ENCODE measurements at places on chromosomes 1 and 21.

GRCh38 chr1:86388777-86389176, 7.3 kb downstream of the ODF2L start:
- no peak for DNase-seq

GRCh38 chr1:55970526-55971110, 608.7 kb downstream of the PLPP3 start:
- DNase-seq = no peak

GRCh38 chr1:37825506-37825905, 17.5 kb upstream of the YRDC start:
- no peak for DNase-seq

DNA sequence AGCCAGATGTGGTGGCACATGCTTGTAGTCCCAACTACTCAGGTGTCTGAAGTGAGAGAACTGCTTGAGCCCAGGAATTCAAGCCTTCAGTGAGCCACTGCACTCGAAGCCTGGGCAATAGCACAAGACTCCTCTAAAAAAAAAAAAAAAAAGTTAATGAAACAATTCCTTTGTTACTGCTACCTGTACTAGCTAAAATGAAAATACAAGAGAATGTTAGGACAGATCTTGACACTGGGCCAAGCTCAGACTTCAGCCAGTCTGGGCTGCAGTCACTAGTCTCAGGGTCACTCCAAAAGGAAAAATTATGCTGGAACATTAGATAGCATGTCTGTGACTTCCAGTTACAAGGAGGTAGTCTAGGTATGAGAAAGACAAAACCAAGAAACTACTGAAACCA, 56.5 kb downstream of the TRIM33 start:
- DNase-seq = no peak

GRCh38 chr1:116762781-116763115, 8.5 kb downstream of the CD2 start:
- DNase-seq = no peak

DNA sequence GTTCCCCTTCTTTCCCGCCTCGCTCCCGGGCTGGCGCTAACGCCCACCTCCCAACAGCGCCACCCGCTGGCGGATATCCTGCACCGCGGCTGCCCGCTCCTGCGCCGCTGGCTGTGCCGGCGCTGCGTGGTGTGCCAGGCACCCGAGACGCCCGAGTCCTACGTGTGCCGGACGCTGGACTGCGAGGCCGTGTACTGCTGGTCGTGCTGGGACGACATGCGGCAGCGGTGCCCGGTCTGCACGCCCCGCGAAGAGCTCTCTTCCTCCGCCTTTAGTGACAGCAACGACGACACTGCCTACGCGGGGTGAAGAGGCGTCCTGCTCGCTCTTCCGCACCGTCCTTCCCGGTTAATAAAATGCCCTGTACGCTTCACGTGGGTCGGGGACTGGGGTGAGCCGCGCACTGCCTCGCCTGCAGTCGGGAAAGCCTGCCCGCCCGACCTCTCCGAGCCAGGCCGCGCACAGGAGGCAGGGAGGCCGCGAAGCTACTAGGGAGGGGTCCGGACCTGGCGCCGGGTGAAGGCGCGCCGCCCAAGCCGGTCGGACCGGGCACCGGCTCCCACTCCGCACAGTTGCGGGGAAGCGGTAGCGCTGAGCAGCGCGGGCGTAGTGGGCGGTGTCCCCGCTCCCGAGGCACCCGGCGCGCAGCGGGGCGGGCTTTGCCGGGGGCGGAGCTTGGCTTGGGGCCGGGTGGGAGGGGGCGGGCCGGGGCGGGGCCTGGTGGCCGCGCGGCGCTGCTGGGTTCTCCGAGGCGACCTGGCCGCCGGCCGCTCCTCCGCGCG, at the start of gene ADAM15:
ADAM15 (plus strand) TSS at position 757 of the 782 bp plus-strand sequence. CDS start 71 bp downstream, outside the sequence.
- peak; percentile 83 for DNase-seq

- no peak for DNase-seq
These were observed 53.5 kb downstream of the LDLRAD2 start for GRCh38 chr1:21865609-21865942.

DNA sequence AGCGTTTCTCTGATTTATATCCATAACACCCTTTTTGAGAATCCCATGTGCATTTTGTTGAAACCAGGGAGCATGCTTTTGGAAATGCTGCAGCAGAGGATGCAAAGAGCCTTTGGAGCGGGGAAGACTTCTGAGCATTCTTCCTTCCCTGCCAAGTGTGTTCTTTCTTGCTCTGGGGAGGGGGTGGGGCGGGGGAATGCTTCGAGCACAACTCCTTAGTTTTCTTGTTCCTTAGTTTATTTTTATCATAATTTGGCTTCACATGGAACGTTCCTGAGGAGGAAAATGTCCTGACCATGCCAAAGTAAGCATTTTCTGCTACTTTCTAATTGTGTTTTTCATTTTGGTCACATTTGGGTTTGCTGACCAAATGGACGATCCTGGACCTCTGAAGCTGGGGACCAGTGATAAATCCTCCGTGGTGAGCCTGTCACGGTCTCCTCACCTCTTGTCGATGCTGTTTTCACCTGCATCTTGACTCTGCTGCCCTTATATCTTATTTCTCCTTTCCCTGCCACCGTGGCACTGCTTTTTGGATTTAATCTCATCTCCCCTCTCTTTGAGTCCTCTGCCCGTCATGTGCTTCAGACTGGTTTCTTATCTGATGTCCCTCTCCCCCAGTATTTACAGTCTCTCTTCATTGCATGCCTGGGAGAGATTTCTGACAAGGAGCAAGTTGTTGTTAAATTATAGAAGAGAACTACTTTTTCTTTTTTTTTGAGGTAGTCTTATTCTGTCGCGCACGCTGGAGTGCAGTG, 2.4 kb downstream of the CTPS1 start:
- DNase-seq = no peak

DNA sequence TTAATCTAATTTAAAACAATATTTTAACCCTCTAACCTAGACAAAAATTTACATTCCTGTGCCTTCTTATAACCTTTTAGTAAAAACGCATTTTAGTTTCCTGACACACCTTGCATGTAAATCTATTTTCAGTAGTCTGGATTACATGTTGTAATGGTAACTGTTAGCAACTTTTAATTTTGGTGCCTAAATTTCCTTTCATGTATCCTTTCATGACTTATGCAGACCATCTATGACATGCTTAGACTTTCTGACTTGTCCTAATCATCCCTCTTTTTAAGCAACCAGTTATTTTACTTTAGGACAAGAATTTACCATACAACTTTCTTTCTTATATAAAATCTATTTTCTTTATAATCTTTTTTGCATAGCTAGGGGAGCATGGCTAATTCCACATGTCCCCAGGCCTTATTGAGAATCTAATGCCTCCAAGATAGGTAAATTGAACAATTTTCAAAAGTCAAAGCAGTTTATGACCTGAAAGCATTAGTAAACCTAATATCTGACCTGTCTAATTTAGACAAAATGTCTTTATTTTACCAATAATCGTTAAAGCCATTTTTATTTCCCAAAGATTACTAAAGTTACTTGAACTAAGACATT, 57.5 kb upstream of the IL12RB2 start:
- DNase-seq = no peak

- no peak for DNase-seq
These were observed 2.2 kb downstream of the LRRC52 start for GRCh38 chr1:165545974-165546373.

DNA sequence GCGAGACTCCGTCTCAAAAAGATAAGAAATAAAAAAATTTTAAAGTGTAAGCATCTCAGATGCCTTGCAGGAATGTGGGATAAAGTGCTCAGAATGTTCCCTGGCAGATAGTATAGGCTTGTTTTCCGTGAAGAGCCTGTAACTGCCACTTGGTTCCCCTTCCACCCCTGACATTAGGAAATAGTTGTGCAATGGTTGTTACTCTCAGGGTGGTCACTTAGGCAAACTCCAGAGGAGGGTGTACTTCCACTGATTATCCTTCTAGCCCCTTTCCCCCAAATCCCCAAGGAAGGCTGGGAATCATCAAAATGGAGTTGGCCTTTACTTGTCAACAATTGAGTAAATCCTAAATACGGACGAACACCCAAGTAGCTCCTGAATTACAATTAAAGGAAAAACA, 10.4 kb downstream of the RPL11 start:
- DNase-seq = no peak

- no peak for DNase-seq
These were observed 148.7 kb downstream of the PGBD5 start for GRCh38 chr1:230277201-230278025.

DNA sequence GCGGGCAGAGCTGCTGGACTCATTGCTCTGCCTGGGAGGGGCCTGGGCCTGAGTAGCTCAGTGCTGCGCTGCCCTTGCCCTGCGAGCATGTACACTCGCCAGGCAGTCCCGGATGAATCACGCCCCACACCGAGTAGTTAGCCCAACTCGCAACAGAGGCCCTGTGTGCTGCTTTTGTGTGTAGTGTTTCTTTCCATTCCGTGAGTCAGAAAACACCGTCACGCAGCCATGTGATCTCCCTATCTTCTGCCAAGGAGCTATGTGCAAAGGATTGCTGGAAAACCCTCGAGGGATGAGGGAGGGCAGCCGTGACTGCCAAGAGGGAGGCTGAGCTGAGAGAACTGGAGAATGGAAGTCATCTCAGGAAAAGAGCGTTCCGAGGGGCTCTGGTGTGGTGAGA, 37.3 kb downstream of the NENF start:
- no peak for DNase-seq

- no peak for DNase-seq
These were observed 62.2 kb downstream of the OBSCN start for GRCh38 chr1:228270032-228270431.

GRCh38 chr21:45257673-45258341, 29.9 kb downstream of the POFUT2 start:
- no peak for DNase-seq

DNA sequence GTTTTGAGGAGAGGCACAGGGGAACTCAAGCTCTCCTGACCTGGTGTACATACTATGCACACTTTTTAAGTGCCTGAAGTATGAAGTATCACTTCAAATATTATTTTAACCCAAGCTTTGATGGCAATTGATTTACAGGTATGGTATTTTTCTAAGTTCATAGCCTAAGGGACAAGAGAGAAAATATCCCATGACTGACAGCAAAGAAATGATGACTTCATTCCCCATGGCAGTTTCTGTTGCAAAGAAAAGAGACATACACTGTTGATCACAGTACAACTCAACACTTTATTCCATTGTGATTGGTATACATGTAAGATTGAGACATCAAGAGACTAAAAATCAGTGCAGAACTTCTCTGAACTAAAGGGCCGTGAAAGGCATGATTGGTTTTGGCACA, 41.8 kb upstream of the BCL10 start:
- DNase-seq = no peak

GRCh38 chr1:66090859-66091457, 298.3 kb downstream of the PDE4B start:
- DNase-seq = no peak

- no peak for DNase-seq
These were observed 31.4 kb downstream of the B3GALT5 start for GRCh38 chr21:39644062-39644560.

DNA sequence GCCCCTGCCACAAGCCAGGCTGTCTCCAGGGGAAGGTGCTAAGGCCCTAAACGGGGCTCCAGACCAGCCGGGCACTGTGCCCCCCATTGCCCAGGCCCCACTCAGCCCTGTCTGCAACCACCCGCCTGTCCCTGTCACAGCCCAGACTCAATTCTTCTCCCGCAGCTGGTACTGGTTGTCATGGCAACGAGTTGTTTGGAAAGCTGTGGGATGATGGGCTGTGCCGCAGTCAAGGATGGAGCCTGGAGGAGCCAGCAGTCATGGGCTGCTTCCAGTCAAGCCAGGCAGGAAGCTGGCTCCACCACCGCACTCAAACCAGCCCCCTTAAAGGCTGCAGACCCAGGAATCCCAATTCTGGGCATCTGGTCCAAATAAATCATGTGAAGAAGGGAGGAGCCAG, 4.2 kb downstream of the SPOCD1 start:
- no peak for DNase-seq

GRCh38 chr1:175145899-175146528, 46.6 kb downstream of the KIAA0040 start:
- DNase-seq = no peak

GRCh38 chr1:89708751-89709375, 75.9 kb downstream of the LRRC8C start:
- no peak for DNase-seq

DNA sequence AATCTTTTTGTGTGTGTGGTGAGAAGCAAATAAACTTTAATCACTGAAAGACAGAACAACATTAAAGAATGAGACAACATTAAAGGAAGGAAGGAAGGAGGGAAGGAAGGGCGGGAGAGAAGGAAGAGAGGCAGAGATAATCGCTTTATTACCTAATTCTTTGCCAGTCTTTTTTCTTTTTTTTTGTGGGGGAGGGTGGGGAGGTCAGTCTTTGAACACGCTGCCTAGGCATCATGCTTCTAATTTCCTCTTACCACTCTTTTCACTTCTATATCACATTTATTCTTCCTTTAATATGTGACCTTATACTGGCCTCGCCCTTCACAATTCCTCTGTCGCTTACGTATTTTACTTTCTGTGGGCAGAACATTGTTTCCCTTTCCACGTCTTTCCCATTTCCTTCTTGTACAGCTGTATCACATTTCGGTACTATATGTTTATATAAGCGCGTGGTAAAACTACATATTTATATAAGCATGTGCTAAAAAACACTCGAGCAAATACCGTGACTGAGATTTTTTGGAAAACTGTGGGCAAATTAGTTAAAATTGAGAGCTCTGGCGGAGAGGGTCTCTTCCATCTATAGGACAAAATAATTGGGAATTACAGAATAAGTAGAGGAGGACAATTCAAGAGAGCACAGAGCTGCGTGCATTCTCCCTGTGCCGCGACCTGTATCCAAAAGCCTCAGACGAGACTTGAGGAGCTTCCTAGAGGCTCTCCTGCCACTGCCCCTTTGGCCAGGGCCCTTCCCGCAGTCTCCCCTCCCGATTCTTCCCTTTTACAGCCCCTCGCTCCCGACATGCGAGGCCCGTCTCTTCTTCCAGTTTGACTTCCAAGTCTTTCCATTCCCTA, 823 bp upstream of the PRKAA2 start:
- no peak for DNase-seq

DNA sequence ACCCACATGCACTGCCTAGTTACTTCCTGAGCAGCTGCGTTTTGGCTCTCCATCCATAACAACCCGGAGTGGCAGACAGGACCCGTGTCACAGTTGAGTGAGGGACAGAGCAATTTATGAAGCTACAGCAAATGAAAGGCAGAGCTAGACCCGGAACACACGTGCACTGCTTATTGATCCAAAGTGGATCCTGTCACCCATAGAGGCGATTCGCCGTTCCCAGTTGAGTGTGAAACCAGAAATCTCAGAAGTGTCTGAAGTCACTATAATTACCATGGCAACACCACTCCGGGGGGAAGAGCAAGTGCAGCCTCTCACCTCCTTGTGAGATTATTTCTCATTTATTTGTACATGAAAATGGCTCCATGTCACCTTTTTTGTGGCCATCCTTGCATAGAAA, 365.2 kb downstream of the DSCAM start:
- DNase-seq = no peak

- no peak for DNase-seq
These were observed 1.1 kb downstream of the CGN start for GRCh38 chr1:151512326-151512725.
